Activated CD8-positive, alpha-beta T cell treated with anti-CD3 and anti-CD28 coated beads for 36 hours (primary cell): ENCODE measurements at places on chromosomes 6 and 20.

- peak; percentile 82 for DNase-seq
Observed at GRCh38 chr20:46545077-46545826, 5.2 kb downstream of the OCSTAMP start.

DNA sequence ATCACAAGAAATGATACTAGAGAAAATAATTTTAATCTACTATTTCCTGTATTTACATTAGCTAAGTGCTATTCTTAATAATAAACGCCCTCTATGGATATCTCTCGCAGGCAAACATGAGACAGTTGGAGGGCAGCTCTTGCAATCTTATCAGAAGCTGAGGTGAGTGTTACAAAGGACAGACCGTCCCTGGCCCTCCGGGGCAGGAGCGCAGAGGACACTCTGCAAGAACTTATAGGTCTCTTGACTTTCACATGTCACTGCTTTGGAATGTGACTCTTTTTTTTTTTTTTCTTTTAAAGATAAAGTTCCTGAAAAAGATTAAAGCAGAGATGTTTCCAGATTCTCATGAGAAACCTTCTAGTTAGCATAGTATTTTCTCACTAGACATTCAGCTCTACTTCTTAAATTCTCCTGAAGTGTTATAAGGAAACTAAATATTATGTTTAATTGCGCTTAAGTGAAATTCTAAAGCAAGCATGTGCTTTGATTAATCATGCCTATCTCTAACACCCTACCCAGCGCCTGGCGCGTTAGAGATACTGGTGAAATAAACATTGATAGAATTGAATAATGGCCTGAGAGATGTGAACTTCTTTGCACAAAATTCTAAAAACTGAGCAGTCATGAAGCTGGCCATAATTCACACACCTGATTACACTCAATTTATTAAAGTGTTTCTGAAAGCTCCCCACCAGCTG, 57.4 kb downstream of the SYTL3 start:
- DNase-seq, result no peak

- no peak for DNase-seq
Observed at GRCh38 chr6:152696522-152696921, 1.2 kb upstream of the MYCT1 start.

- no peak for DNase-seq
Observed at GRCh38 chr6:166774770-166775169, 147.7 kb upstream of the RPS6KA2 start.

- DNase-seq, result peak; percentile 52
Observed at GRCh38 chr6:142907544-142907943, 37.4 kb downstream of the HIVEP2 start.

DNA sequence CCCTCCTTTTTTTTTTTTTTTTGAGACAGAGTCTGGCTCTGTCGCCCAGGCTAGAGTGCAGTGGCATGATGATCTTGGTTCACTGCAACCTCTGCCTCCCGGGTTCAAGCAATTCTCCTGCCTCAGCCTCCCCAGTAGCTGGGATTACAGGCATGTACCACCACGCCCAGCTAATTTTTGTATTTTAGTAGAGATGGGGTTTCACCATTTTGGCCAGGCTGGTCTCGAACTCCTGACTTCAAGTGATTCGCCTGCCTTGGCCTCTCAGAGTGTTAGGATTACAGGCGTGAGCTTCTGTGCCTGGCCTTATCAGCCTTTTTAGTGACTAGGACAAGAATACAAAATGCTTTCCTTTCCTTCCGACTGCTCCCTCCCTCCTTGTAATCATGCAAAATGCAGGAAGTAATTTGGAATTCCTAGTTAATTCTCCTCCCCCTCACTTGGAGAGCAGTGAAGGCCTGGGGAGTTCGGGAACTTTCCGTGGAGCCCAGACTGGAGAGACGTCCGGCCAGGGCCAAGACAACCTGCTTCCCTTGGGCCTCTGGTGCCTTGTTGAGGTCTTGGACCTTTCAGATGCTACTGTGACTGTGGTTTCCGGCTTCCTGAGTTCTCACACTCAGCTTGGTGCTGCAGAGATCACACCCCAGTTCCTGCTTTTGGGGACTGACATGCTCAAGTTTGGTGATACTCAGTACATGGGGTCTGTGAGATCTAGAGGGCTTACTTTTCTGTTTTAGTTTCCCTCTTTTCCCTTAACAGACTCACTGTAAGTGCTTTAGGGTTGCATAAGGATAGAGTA, 3.9 kb upstream of the PHF20 start:
- peak; percentile 79 for DNase-seq

DNA sequence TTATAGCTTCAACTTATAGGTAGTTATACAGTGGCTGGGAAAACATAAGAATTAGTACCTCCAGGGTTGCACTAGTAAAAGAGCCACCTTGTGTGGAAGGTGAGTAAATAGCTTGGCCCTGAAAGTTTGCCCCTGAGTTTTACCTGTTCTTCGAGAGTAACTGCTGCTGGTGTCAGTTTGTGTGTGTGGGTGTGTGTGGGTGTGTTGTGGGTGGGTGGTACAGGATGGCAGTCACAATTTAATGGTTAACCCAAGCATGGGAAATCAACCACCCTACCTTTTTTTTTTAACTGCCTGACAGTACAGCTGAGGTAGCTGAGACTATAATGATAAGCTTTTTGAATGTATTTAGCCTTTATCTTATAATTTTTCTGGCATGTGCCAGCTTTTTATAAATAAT, 137.3 kb downstream of the STXBP5 start:
- DNase-seq, result no peak

DNA sequence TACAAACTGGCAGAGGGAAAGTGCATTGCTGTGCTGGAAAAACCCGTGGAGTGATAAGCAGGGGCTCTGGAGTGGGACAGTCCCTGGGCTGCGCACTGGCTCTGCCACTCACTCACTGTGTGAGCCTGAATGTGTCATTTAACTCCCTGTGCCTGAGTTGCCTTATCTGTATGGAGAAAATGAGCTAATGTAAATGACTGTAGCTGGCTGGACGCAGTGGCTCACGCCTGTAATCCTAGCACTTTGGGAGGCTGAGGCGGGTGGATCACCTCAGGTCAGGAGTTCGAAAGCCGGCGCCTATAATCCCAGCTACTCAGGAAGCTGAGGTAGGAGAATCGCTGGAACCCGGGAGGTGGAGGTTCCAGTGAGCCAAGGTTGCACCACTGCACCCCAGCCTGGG, 18.4 kb upstream of the RPN2 start:
- no peak for DNase-seq

DNA sequence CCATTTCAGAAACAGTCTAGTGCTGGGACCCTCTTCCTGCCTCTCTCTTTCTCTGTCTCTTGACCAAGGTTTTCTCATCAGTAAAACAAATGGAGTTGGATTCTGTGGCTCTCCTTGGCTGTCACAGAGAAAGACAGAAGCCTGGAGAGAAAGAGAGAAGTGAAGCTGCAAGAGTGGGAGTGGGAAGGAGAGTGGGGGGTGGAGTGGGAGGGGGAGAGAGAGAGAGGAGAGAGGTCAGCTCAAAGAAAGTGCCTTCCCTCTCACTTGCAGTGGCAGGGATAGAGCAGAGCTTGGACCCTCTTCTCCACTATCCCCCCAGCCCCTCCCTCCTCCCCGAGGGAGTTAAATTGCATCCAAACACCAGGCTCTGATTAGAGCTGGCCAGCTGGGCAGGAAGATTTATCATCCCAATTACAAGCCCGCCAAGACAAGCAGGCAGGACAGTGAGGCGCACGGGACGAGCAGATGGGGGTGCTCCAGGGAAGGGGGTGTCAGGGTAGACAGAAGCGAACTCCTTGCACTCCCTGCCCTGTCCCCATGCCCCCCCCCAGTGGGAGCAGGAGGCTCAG, 74.3 kb downstream of the CD40 start:
- no peak for DNase-seq

- DNase-seq, result no peak
Observed at GRCh38 chr20:22260506-22260905, 323.9 kb downstream of the FOXA2 start.

- DNase-seq, result no peak
Observed at GRCh38 chr6:139407718-139408222, 33.3 kb upstream of the CITED2 start.

DNA sequence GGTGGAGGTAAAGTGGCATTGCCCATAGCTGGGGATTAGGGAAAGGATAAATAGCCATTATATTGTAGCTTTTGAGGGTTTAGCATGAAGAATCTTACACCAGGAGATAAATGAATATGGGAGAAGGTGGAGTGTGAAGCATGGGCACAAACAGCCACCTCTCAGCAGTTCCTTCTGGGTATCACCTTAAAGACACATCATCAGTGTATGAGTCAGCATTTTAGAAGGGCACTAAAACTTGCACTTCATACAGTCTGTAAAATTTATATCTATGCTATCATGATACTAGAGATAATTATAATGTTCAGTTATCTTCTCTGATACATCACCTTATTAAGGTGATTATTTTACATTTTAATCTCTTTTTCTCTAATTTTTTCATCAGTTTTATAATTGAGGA, 25.3 kb downstream of the SLC35A1 start:
- DNase-seq, result no peak

GRCh38 chr6:50143011-50143719, 93.4 kb upstream of the DEFB112 start:
- DNase-seq, result no peak

DNA sequence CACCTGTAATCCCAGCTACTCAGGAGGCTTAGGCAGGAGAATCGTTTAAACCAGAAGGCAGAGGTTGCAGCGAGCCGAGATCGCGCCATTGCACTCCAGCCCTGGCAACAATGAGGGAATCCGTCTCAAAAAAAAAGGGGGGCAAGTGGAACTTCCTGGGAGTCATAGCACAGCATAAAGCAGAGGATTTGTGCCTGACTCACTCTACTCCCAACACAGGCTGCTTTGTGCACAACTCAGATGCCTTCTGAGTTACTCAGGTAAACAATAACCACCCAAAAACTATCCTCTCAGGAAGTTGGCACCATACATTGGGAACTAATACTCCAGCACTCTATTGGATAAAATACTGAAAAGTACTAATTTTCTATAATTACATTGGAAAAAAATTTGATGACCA, 2.5 kb upstream of the TMEM244 start:
- no peak for DNase-seq

DNA sequence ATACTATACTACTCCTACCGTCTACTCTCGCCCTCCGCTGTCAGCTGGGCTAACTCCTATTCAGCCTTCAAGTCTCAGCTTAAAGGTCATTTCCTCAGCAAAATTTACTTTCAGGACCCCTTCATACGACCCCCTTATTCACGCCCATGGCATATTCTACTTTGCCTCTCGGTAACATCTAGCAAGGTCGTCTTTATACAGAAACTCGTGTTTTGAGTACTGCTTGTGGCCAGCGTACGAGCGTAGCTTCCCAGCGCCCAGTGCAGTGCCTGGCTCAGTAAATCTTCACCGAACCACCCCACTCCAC, 546 bp downstream of the CRNKL1 start:
- DNase-seq, result no peak

- no peak for DNase-seq
Observed at GRCh38 chr6:159557031-159557430, 136.0 kb downstream of the SOD2 start.

DNA sequence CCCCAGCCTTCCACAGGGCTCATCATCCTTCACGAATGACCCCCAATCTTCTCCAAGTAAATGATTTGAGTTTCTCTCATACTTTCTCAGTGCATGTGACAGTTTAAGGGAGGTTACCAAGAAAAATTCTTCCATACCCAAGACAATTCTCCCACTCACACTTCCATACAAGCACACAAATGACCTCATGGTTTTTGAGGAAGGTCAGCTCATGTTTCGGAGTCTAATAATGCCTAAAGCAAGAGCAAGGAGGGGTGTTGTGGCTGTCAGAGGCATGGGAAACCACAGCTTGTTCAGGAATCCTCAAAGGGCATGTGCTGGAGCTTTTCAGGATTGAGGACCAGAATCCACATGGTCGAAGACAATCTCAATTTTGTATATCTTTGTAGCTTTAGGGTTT, 279.0 kb downstream of the MAFB start:
- no peak for DNase-seq

DNA sequence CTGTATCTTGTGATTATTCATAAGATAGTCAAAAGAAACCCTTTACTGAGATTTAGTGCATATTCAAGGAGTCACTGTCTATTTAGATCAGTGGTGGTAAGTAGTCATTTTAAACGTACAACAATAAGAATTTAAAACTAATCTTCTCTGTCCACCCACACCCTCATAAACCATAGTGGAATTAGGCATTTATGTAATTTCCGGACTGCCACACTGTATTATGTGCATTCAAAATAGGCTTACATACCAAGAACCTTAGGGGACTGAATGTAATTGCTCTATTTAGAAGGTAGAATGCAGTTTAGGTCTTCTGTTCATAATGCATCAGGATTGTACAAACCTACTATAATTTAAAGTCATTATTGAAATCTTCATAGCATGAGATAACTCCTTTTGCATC, 685.4 kb downstream of the TENT5A start:
- no peak for DNase-seq

GRCh38 chr6:165129086-165129485, 180.3 kb downstream of the C6orf118 start:
- no peak for DNase-seq

DNA sequence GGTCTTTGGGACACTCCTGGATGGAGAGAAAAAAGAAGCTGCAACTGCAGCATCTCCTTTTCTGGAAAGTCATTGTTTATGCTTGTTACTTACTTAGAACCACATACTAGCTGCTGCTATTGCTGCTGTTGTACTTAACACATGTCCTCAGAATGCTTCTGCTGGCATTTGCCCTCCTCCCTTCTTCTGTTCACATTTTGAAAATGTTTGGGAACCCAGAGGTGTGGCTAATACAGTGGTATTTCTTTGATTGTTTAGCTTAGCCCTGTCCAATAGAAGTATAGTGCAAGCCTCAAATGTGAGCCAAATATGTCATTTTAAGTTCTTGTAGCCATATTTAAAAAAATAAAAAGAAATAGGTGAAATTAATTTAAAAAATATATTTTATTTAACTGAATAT, 8.4 kb downstream of the DTD1 start:
- DNase-seq, result no peak

DNA sequence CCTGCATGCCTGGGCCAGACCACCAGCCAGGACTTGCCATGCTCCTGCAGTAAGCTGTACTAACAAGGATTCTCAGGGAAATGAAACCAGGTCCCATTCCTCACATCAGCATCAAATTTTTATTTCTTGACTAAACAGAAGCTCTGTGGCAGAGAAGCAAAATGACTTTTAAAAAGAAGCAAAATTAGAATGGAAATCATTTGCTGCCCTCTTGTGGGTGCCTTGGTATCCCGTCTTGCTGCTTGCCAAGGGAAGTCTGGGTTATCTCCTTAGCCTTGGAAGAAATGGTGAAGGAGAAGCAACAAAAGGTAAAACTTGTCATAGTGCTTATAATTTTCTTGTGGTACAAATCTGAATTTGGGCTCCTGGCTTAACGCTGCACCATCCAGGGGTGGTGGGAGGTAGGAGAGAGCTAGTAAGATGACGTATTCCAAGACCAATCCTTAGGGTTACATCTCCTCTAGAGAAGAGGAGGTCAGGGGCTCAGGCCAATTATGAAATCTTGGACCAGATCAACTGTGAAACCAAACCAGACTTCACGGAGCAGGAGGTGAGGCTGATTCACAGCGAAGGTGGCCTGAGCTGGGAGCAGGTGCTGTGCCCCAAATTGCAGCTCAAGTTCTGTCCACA, 107.5 kb downstream of the FAXC start:
- peak; percentile 11 for DNase-seq

- DNase-seq, result no peak
Observed at GRCh38 chr6:139287868-139288267, 3.9 kb downstream of the TXLNB start.

GRCh38 chr20:50680105-50680960, 11.0 kb downstream of the RIPOR3 start:
- no peak for DNase-seq
